ENCODE measurements at places on chromosomes 1 and 21. TPM values are rescaled to one million over a fixed set of nuclear protein-coding genes. Genes with fewer than 3 reads are reported as not detected.

Gene OR2L5
- not detected for total RNA-seq

Gene SH3D21
- 17.2 TPM for total RNA-seq

Gene KCNT2
- total RNA-seq, result 1.2 TPM

Gene MATN1
- total RNA-seq, result 0.49 TPM

Gene NES
- total RNA-seq, result 16.0 TPM

Gene CNR2
- not detected for total RNA-seq

Gene IVL
- 169 TPM for total RNA-seq

Data from vagina (tissue), 2 donors.